Transverse colon (tissue), 4 donors: ENCODE measurements at places on chromosomes 2 and 18. TPM values are rescaled to one million over a fixed set of nuclear protein-coding genes. Genes with fewer than 3 reads are reported as not detected.

ITPRIPL1 gene
- total RNA-seq: 0.41 TPM

GRCh38 chr18:31101183-31102024 is 817 bp downstream of the DSC2 start:
- H3K4me1 ChIP-seq: no peaks in the 10 kb centered on the region
- peak overlapping the region; percentile 70 for H3K4me3 ChIP-seq
- H3K27me3 ChIP-seq: peaks cover 5% of the 10 kb centered on the region
- DNase-seq: peak; percentile 73
- peak overlapping the region; percentile 98 for H3K27ac ChIP-seq
- H3K36me3 ChIP-seq: no peaks in the 10 kb centered on the region

DNA sequence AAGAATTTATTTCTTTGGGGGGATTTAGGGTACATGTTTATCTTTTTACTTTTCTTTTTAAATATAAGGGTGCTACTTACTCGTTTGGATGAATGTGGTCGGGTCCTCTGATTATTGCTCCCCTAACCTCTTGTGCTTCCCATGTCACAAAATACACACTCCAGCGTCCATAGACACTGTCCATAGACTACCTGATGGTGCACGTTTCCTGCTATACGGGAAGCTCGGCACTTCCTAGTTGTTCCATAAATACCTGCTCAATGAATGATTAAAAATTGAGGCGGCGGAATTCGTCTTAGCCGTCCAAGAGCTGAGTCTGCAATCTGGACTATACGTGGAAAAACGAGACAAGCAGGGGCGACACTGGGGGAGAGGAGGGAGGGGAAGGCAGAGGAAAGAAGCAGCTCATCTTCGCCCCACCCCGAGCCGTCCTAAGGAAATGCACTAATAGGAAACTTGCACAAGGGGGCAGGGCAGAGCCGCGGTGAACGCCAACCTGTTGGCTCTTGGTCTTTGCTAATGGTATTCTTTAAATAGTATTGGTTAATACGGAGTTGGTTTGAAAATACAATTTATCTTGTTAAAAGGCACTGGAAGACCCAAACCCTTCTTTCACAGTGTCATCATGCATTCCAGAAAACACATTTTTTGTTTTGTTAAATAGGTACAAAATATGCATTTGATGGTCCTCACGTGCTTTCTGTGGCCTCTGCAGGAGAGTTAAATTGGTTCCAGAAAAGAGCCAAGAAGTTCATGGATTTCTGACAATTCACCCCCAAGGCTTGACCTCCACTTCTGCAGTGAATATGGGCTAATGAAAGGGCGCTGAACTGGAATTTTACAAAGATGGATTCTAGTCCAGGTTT is 73.0 kb upstream of the KCTD1 start:
- H3K4me1 ChIP-seq: no peaks in the 10 kb centered on the region
- peak; percentile 45 for DNase-seq
- H3K27ac ChIP-seq: no peak overlapping the region
- no peak overlapping the region for H3K4me3 ChIP-seq
- no peaks in the 10 kb centered on the region for H3K27me3 ChIP-seq

DNA sequence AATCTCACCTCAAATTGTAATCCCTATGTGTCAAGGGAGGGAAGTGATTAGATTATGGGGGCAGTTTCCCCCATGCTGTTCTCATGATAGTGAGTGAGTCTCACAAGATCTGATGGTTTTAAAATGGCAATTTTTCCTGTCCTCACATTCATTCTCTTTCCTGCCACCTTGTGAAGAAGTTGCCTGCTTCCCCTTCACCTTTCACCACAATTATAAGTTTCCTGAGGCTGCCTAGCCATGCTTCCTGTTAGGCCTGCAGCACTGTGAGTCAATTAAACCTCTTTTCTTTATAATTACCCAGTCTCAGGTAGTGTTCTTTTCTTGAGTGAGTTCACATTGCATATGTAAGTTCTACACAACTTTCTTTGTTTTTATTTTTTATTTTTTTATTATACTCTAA is 271.5 kb downstream of the EXOC6B start:
- no peak overlapping the region for H3K4me3 ChIP-seq
- H3K4me1 ChIP-seq: no peaks in the 10 kb centered on the region
- DNase-seq: no peak
- no peaks in the 10 kb centered on the region for H3K36me3 ChIP-seq

- H3K27ac ChIP-seq: no peak overlapping the region
- no peak for DNase-seq
- no peak overlapping the region for H3K4me3 ChIP-seq
- no peaks in the 10 kb centered on the region for H3K27me3 ChIP-seq
- H3K36me3 ChIP-seq: no peaks in the 10 kb centered on the region
Measured at GRCh38 chr2:12504443-12504842, 212.3 kb upstream of the TRIB2 start.

DNA sequence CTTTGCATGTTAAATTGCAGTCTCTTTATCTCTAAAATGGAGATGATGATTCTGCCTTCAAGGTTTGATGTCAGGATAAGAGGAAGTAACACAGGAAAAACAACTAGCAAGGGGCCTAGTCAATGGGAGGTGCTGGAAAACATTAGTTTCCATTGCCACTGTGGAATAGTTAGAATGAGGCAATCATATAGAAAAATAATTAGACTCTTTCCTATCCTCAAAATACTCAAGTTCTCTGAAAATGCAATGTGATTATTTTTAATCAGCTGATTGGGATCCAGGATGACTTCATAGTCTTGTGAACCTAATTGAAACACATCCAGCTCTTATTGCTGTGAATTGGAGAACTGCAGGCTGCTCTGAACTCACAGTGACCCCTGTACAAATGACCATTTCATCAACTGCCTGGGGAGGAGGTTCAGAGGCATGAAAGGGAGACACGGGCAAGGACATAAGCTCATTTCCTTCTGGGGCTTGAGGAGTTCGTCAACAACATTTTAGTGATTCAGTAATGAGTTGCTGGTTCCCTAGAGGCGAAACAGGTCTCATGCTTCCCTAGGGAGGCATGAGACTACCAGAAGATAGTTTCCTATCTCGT is 422.5 kb downstream of the LPIN1 start:
- H3K27me3 ChIP-seq: no peaks in the 10 kb centered on the region
- H3K36me3 ChIP-seq: no peaks in the 10 kb centered on the region
- peaks cover 12% of the 10 kb centered on the region for H3K4me1 ChIP-seq
- no peak for DNase-seq
- peak overlapping the region; percentile 68 for H3K27ac ChIP-seq
- H3K4me3 ChIP-seq: no peak overlapping the region

GRCh38 chr18:32771871-32772580 is 797 bp downstream of the KLHL14 start:
- DNase-seq: no peak
- no peak overlapping the region for H3K27ac ChIP-seq
- H3K27me3 ChIP-seq: peaks cover 61% of the 10 kb centered on the region
- H3K36me3 ChIP-seq: no peaks in the 10 kb centered on the region
- peak overlapping the region; percentile 4 for H3K4me3 ChIP-seq

DNA sequence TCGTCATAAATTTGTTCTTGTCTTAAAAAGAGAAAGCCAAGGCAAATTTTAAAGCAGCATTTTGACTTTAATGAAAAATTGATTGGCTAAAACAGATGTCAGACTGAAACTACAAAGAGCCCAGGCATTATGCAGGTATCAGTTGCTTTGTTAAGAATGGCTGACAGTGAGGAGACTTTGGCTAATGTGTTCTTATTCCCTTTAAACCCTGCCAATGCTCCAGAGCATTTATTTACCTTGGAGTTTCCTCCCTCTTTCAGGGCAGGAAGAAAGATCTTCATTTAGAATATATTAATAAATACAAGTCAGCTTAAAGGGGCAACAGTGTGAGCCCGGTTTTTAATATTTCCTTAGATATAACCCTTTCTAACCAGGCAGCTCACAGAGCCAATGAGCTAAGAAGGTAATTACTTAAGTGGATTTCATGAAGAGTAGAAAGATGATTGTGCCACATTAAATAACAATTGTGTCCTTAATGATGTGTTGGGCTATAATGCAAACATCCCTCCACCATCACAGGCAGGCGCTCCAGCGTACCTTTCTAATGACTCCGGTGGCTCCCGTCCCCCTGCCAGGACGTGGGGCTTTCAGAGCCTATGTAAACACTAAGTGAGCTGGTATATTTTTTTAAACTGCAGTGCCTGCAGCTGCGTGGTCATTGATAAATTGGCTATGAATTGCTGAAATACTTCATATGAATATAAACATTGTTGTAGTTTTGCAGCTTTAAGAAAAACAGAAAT is 349.4 kb upstream of the POU3F3 start:
- H3K36me3 ChIP-seq: no peaks in the 10 kb centered on the region
- no peaks in the 10 kb centered on the region for H3K4me1 ChIP-seq
- no peak overlapping the region for H3K27ac ChIP-seq
- DNase-seq: no peak
- H3K27me3 ChIP-seq: no peaks in the 10 kb centered on the region

- H3K27me3 ChIP-seq: no peaks in the 10 kb centered on the region
- DNase-seq: no peak
- no peaks in the 10 kb centered on the region for H3K36me3 ChIP-seq
- H3K4me3 ChIP-seq: no peak overlapping the region
Measured at GRCh38 chr18:57836557-57836956, 33.4 kb upstream of the ATP8B1 start.

DLGAP1 gene
- total RNA-seq: 3.7 TPM

GRCh38 chr2:174628528-174629169 is 31.0 kb upstream of the WIPF1 start:
- H3K27ac ChIP-seq: no peak overlapping the region
- no peaks in the 10 kb centered on the region for H3K36me3 ChIP-seq
- H3K4me3 ChIP-seq: no peak overlapping the region
- H3K27me3 ChIP-seq: no peaks in the 10 kb centered on the region
- peaks cover 4% of the 10 kb centered on the region for H3K4me1 ChIP-seq

CREG2 gene
- under 0.01 TPM for total RNA-seq

GRCh38 chr2:32900246-32900973 is 46.3 kb upstream of the LTBP1 start:
- no peak for DNase-seq
- no peak overlapping the region for H3K27ac ChIP-seq
- H3K27me3 ChIP-seq: no peaks in the 10 kb centered on the region
- H3K4me1 ChIP-seq: no peaks in the 10 kb centered on the region
- no peaks in the 10 kb centered on the region for H3K36me3 ChIP-seq

- no peak for DNase-seq
- H3K27me3 ChIP-seq: no peaks in the 10 kb centered on the region
- no peaks in the 10 kb centered on the region for H3K4me1 ChIP-seq
- no peak overlapping the region for H3K4me3 ChIP-seq
- no peak overlapping the region for H3K27ac ChIP-seq
Measured at GRCh38 chr2:220451438-220451837, 824.0 kb downstream of the SLC4A3 start.

GRCh38 chr2:180618570-180618969 is 361.8 kb upstream of the UBE2E3 start:
- no peak for DNase-seq
- no peaks in the 10 kb centered on the region for H3K36me3 ChIP-seq
- H3K27me3 ChIP-seq: no peaks in the 10 kb centered on the region
- no peaks in the 10 kb centered on the region for H3K4me1 ChIP-seq
- H3K27ac ChIP-seq: no peak overlapping the region
- H3K4me3 ChIP-seq: no peak overlapping the region

- H3K36me3 ChIP-seq: no peaks in the 10 kb centered on the region
- H3K4me1 ChIP-seq: no peaks in the 10 kb centered on the region
- no peak for DNase-seq
Measured at GRCh38 chr18:14026199-14026598, 106.0 kb downstream of the ZNF519 start.

NT5DC4 gene
- total RNA-seq: not detected

GRCh38 chr2:205776139-205776538 is 93.8 kb downstream of the NRP2 start:
- H3K4me1 ChIP-seq: peaks cover 16% of the 10 kb centered on the region
- H3K36me3 ChIP-seq: no peaks in the 10 kb centered on the region
- no peaks in the 10 kb centered on the region for H3K27me3 ChIP-seq
- peak overlapping the region; percentile 63 for H3K27ac ChIP-seq
- DNase-seq: peak; percentile 58

DNA sequence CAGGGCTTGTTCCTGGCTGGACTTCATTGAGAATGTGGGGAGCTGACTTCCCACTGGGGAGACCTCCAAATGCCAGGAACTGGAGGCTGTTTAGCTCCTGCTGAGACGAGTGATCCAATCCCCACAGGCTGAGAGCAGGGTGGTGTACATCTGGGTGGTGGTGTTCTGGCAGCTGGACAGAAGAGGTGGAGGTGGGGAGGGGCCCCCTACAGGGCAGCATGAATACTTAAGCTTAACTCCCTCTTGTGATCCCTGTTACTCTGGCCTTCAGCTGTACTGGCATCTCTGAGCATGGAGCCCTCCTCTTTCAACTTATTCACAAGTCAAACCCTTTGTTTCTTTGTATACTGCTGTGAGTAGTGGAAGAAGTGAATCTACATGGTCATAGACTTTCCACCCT is 167.8 kb upstream of the LYPD1 start:
- H3K27ac ChIP-seq: no peak overlapping the region
- no peak overlapping the region for H3K4me3 ChIP-seq
- H3K36me3 ChIP-seq: no peaks in the 10 kb centered on the region
- H3K27me3 ChIP-seq: no peaks in the 10 kb centered on the region

GRCh38 chr2:20443276-20443920 is 3.5 kb upstream of the RHOB start:
- H3K4me3 ChIP-seq: no peak overlapping the region
- no peaks in the 10 kb centered on the region for H3K36me3 ChIP-seq
- DNase-seq: peak; percentile 56
- peaks cover 23% of the 10 kb centered on the region for H3K4me1 ChIP-seq

DSG1 gene
- total RNA-seq: not detected

GRCh38 chr2:108106731-108107130 is 120.4 kb downstream of the SLC5A7 start:
- no peaks in the 10 kb centered on the region for H3K4me1 ChIP-seq
- no peak overlapping the region for H3K4me3 ChIP-seq
- DNase-seq: no peak

- H3K4me1 ChIP-seq: no peaks in the 10 kb centered on the region
- H3K36me3 ChIP-seq: no peaks in the 10 kb centered on the region
- no peak for DNase-seq
- H3K4me3 ChIP-seq: no peak overlapping the region
- no peaks in the 10 kb centered on the region for H3K27me3 ChIP-seq
- no peak overlapping the region for H3K27ac ChIP-seq
Measured at GRCh38 chr2:130287656-130288026, 55.1 kb upstream of the IMP4 start.

DNA sequence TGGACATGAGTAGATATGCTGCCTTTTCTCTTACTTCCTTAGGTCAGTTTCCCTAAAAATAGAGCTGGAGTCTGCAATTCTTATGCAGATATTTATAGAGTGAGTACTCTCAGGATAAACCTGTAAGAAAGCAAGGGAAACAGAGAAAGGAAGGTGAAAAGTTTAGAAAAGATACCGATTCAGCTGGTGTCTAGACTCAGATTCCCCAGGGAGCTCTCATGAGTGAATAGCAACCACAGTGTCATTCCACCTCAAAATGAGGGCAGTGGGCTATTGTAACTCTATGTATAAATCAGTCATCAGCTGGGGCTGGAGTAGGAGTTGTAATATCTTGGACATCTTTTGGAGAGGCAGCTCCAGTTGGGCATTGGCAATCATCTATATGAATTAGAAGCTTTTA is 1485.1 kb upstream of the TMEFF2 start:
- H3K27ac ChIP-seq: no peak overlapping the region
- no peak for DNase-seq
- H3K4me3 ChIP-seq: no peak overlapping the region

- no peaks in the 10 kb centered on the region for H3K27me3 ChIP-seq
- no peak overlapping the region for H3K4me3 ChIP-seq
- H3K4me1 ChIP-seq: no peaks in the 10 kb centered on the region
- no peaks in the 10 kb centered on the region for H3K36me3 ChIP-seq
Measured at GRCh38 chr18:70394672-70395071, 105.8 kb downstream of the SOCS6 start.

SAG gene
- not detected for total RNA-seq

BOLL gene
- not detected for total RNA-seq
